Fibroblast of skin of right biceps (primary cell): ENCODE measurements at places on chromosomes 2 and 18.

- DNase-seq: peak; percentile 62
Observed at GRCh38 chr2:174597345-174598047, at the start of gene WIPF1. Gene WIPF1, minus strand, starts transcription at chr2:174597804. Its CDS starts 12,231 bp downstream, at chr2:174585573.

DNA sequence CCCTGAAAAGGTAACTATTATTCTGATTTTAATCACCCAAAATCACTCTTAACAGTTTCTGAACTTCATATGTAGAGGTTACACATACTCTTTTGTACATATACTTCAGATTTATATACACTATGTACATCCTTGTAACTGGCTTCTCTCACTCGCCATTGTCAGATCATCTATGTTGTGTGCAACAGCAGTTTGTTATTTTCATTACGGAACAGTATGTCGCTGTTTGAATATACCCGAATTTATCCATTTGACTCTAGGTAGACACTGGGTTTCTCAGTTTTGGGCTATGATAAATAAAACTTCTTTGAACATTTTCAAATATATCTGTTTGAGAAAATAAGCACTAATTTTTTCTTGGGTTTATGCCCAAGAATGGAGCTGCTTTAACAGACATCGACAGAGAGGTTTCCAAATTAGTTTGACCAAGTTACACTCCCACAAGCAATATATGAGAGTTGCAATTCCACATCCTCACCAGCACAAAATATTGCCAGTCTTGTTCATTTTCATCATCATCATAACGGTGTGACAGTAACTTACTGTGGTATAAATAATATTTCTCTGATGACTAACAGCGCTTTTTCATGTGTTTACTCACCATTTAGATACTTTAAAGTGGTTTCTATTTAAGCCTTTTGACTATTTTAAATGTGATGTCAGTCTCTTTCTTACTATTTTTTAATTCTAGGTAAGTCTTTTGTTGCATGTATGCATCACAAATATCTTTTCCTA is 80.9 kb downstream of the SMC6 start:
- DNase-seq: peak; percentile 70

- DNase-seq: no peak
Observed at GRCh38 chr2:219515874-219516629, 1.8 kb downstream of the ASIC4 start.

DNA sequence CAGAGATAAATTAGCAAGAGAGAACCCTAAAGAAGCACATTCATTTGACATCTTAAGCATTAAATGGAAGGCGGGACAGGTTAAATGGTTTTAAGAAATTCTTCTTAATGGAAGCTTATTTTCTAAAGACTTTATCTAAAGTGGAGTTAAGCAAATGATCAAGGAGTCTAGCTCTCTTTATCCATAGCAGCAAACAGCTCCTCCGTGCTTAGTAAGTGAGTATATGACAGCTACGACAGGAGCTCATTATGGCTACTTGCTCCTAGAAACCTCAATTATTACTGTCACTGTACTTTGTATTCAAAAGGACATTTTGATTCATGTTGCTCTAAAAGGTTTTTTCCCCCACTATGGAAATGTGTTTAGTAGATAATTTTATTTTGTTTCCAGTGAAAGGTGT is 444.9 kb downstream of the TMX3 start:
- DNase-seq: no peak

DNA sequence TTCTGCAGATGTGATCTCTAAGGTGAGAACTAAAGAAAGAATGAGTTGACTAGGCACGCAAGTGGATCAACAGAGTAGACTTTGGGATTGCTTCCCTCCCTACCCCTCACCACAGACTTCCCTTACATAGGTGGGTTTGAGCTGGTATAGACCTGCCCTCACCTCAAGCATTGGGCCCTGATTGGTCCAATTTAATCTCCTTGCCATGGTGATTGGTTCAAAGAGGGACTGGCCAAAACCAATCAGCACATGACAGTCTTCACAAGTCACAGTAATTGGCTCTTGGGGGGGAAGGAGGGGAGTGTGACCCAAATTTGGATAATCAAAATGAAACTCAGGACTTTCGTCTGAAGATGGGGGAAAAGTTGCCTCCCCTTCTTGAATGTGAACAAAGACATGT is 36.6 kb upstream of the LNPK start:
- DNase-seq: no peak

DNA sequence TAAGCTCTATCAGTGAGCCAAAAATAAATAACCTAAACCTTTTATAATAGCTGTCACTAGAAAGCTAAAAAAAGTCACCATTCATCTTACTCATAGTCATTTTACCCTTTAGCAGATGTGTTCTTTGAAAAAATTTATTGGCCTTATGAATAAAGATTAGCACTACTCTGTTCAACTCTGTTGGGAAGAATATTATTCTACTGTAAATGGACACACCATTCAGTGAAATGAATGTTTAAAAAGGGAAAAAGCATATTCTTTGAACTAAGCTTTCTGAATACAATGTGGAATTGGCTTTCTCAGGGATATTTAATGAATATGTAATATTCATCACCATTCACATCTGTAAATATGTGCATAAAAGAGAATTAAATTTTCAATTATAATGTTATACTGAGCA is 422.0 kb downstream of the CBLN2 start:
- DNase-seq: no peak

GRCh38 chr2:190910341-190911136 is 29.9 kb downstream of the GLS start:
- DNase-seq: peak; percentile 68

DNA sequence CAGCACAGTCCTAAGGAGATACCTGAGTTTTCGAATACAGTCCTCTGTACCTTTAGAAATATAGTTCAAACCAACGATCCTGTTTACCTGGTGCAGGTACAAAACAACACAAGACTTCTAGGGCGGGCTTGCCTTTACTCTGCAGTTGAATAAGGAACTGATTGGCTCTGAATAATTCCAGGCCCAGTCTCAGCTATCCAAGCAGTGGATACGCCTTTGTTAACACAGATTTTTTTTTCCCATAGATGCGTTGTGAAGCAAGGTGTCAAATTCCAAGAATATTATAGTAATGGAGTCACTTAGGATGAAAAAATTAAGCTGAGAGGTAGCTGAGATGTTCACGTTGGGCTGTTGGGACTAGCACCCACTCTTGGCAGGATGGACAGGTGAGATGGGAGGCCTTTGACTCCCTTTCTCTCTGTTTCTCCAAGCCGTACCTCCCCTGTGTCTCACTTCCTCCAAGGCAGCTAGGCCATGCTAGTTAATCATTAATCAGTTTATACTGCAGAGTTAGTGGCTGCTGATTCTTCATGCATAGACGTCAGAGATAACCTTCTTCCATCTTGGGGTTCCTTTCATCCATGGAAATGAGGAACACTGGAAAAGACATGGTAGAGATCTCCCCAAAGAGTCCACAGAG is 380.8 kb upstream of the ACVR2A start:
- DNase-seq: no peak
